ENCODE measurements at places on chromosomes 4 and X. TPM values are rescaled to one million over a fixed set of nuclear protein-coding genes. Genes with fewer than 3 reads are reported as not detected.

UGT2B15 gene
- total RNA-seq, result not detected

- 0 out of 2 replicates have a peak, but pooled peaks cover 5% of the 10 kb centered on the region for H3K36me3 ChIP-seq
- no peak overlapping the region for H3K27ac ChIP-seq
- no peak for DNase-seq
- H3K27me3 ChIP-seq, result peaks cover 12% of the 10 kb centered on the region
These were observed 73.0 kb upstream of the ACSL1 start for GRCh38 chr4:184898793-184899192.

DNA sequence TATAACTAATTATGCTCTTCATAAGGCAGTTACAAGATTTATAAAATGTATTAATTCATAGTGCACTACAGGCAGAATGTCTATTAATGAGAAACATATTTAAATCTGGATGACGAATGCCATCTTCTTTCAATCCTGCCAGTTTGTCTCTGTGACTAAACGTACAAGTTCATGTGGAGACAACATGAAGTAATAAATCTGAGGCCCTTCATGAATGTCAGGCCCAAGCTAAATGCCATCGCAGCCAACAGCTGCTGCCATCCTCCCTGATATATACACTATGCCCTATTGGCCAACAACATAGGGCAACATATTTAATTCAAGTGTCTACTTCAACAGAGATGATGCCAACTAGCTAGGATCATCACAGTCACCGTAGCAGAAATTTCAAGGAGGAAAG is 43.7 kb downstream of the TSPAN5 start:
- H3K27me3 ChIP-seq, result no peaks in the 10 kb centered on the region
- peak overlapping the region; percentile 40 for H3K4me3 ChIP-seq
- peak; percentile 42 for DNase-seq
- H3K4me1 ChIP-seq, result peaks cover 95% of the 10 kb centered on the region
- H3K36me3 ChIP-seq, result no peaks in the 10 kb centered on the region
- peak overlapping the region; percentile 59 for H3K27ac ChIP-seq

- H3K4me1 ChIP-seq, result peaks cover 22% of the 10 kb centered on the region
- H3K4me3 ChIP-seq, result no peak overlapping the region
- no peak for DNase-seq
- H3K27me3 ChIP-seq, result no peaks in the 10 kb centered on the region
- H3K27ac ChIP-seq, result no peak overlapping the region
These were observed 166.5 kb upstream of the STS start for GRCh38 chrX:6980981-6981380.

- DNase-seq, result no peak
- H3K4me3 ChIP-seq, result no peak overlapping the region
- no peak overlapping the region for H3K27ac ChIP-seq
- no peaks in the 10 kb centered on the region for H3K4me1 ChIP-seq
These were observed 187.9 kb downstream of the CHM start for GRCh38 chrX:85859426-85859825.

DNA sequence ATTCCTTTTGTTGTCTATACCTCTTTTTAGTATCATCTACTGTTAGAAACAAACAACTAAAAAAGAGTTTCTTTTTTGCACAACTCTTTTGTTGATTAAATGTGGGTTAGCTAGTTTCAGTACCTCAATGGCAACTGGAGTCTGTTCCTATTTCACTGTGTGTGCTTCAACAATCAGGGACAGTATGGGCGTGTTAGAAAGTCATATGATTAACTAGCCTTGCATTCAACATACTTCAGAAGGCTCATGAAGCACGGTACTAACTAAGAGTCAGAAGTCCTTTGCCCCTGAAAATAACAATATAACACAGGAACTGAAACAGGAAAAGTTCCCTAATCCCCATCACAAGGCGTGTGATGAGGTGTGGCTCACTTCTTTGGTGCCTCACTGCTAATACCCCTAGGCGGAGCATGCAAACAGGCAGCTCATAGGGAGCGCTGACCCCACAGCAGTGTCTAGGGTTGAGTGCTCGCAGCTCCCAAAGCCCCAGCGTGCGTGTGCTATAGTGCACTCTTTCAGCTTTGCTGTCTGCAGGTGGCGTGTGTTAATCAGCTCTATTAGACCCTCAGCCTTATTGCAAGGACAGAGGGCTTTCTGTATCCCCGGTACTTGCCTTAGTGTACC is 203.1 kb upstream of the NDST3 start:
- H3K27ac ChIP-seq, result no peak overlapping the region
- no peaks in the 10 kb centered on the region for H3K27me3 ChIP-seq
- H3K36me3 ChIP-seq, result no peaks in the 10 kb centered on the region
- no peak for DNase-seq
- no peaks in the 10 kb centered on the region for H3K4me1 ChIP-seq

GRCh38 chr4:182684796-182685195 is 232.4 kb downstream of the DCTD start:
- peaks cover 19% of the 10 kb centered on the region for H3K4me1 ChIP-seq
- peak; percentile 4 for DNase-seq
- H3K36me3 ChIP-seq, result peaks cover 10% of the 10 kb centered on the region
- no peak overlapping the region for H3K4me3 ChIP-seq
- H3K27me3 ChIP-seq, result no peaks in the 10 kb centered on the region
- no peak overlapping the region for H3K27ac ChIP-seq

- H3K27ac ChIP-seq, result no peak overlapping the region
- H3K27me3 ChIP-seq, result peaks cover 30% of the 10 kb centered on the region
- no peak for DNase-seq
These were observed 71.7 kb downstream of the ABLIM2 start for GRCh38 chr4:8086783-8087445.

GC gene
- total RNA-seq, result not detected

DNA sequence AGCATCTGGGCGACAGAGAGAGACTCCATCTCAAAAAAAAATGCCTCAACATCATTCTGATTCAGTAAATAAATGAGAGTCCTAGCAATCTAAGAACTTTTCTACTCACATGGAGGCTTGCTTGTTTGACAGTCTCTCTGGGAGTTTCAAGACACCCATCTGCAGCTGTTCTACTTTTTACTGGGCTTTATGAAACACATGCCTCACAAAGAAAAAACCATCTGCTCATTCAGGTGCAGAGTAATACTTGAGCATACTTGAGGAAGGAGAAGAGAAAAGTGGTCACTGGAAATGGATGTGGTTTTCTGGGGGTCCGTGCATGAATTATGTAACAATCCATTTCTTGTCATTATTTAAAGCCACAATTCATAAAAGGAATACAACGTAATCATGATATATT is 87.1 kb upstream of the DDX53 start:
- no peak overlapping the region for H3K4me3 ChIP-seq
- H3K27ac ChIP-seq, result no peak overlapping the region
- DNase-seq, result no peak
- H3K4me1 ChIP-seq, result no peaks in the 10 kb centered on the region

- no peaks in the 10 kb centered on the region for H3K36me3 ChIP-seq
- no peak overlapping the region for H3K27ac ChIP-seq
- H3K4me1 ChIP-seq, result peaks cover 9% of the 10 kb centered on the region
- H3K27me3 ChIP-seq, result peaks cover 32% of the 10 kb centered on the region
These were observed 1.6 kb downstream of the TRPC3 start for GRCh38 chr4:121950212-121950679.

ATOH1 gene
- total RNA-seq, result not detected

PPP2R2C gene
- not detected for total RNA-seq

DNA sequence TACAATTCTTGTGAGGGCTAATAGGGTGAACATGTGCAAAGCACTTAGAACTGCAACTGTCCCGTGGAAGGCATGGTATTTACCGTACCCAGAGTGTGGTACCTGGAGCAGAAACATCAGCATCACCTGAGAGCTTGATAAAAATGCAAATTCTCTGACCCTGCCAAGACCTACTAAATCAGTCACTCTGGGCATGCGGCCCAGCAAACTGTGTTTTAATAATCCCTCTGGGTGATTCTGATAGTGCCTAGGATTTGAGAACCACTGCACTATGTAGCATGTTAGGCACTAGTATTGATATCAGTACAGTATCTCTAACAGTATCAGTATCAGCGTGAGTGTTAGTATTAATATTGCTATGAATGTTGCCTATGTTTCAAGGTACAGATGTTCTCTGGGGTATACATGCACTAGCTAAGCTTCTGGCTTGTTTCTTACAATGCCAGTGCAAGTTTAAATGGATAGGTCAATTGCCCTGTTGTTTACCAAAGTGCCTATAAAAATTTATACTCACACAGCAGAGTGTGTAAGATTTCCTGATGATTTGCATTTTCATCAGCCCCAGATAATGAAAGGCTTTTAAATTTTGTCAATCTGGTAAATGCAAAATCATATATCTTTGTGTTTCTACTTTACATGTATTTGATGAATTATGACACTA is 354.0 kb downstream of the HS3ST1 start:
- no peak overlapping the region for H3K4me3 ChIP-seq
- H3K36me3 ChIP-seq, result no peaks in the 10 kb centered on the region
- no peak for DNase-seq
- H3K27me3 ChIP-seq, result no peaks in the 10 kb centered on the region
- H3K4me1 ChIP-seq, result no peaks in the 10 kb centered on the region

ALB gene
- not detected for total RNA-seq

ATP1B4 gene
- total RNA-seq, result not detected

GRCh38 chr4:165060938-165061337 is 7.3 kb downstream of the TRIM75 start:
- H3K27me3 ChIP-seq, result peaks cover 2% of the 10 kb centered on the region
- no peaks in the 10 kb centered on the region for H3K4me1 ChIP-seq
- no peaks in the 10 kb centered on the region for H3K36me3 ChIP-seq

- DNase-seq, result no peak
- H3K4me3 ChIP-seq, result no peak overlapping the region
- H3K4me1 ChIP-seq, result peaks cover 28% of the 10 kb centered on the region
- H3K27me3 ChIP-seq, result no peaks in the 10 kb centered on the region
- no peaks in the 10 kb centered on the region for H3K36me3 ChIP-seq
These were observed 237.5 kb upstream of the DIAPH2 start for GRCh38 chrX:96447161-96447560.

DNA sequence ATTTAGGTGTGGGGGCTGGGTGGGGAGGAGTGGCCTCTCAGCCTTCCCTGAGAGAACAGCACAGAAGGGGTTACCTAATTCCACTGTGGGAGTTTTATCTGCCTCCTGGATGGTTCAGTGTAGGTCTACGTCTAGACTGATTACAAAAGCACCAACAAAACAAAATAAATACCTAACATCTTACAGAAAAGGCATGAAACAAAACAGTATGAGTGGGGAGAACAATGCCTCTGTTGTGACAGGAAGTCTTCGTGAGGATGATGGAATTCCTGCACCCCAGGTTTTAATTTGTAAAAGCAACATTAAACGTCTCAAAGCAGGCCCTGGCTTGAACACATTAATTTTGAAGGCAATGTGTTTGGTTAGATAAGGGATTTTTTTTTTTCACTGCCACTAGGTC is 112.1 kb upstream of the GPC4 start:
- no peaks in the 10 kb centered on the region for H3K27me3 ChIP-seq
- H3K4me1 ChIP-seq, result no peaks in the 10 kb centered on the region
- no peak for DNase-seq
- H3K4me3 ChIP-seq, result no peak overlapping the region
- no peaks in the 10 kb centered on the region for H3K36me3 ChIP-seq
- H3K27ac ChIP-seq, result no peak overlapping the region

- H3K4me3 ChIP-seq, result no peak overlapping the region
- no peaks in the 10 kb centered on the region for H3K36me3 ChIP-seq
- no peak for DNase-seq
- H3K4me1 ChIP-seq, result no peaks in the 10 kb centered on the region
- H3K27ac ChIP-seq, result no peak overlapping the region
These were observed 1260.9 kb downstream of the C4orf33 start for GRCh38 chr4:130356873-130357272.

SMIM10L2A gene
- total RNA-seq, result not detected

GRCh38 chrX:140389331-140389730 is 115.5 kb downstream of the SOX3 start:
- no peak overlapping the region for H3K4me3 ChIP-seq
- no peaks in the 10 kb centered on the region for H3K4me1 ChIP-seq
- H3K36me3 ChIP-seq, result no peaks in the 10 kb centered on the region
- H3K27me3 ChIP-seq, result peaks cover 2% of the 10 kb centered on the region
- H3K27ac ChIP-seq, result no peak overlapping the region
- DNase-seq, result no peak

HTR2C gene
- total RNA-seq, result not detected

DNA sequence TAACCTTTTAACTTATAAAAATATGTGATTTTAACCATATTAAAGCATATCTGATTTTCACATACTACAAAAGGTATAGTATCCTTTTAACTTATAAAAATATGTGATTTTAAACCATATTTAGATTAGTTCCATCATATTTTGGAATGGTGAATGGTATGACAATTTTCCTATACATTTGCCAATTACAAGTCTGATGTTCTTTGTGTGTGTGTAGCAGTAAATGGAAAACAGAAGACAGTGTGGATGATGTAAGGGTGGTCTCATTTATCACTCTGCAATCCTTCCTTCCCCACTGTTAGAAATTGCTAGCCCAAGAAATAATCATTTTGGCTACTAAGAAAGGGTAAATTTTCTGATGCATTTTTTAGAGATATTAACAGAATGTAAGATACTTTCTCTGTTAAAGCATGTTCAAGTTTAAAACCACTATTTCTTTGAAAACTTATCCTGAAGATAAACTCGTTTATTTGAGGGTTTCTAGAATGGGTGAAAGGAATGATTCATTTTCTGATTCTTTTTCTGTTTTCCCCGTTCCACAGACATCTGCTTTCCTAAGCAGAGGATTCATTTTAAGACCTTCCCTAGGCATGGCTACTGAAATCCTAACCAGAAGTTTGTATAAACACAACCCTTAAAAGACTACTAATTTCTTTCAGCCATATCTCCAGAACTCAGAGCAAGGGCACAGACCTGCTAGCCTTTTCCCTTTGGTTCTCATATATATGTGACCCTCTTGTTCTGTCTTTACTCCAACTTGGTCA is 21.0 kb downstream of the NUDT6 start:
- peaks cover 96% of the 10 kb centered on the region for H3K4me1 ChIP-seq
- peaks cover 44% of the 10 kb centered on the region for H3K36me3 ChIP-seq
- H3K27me3 ChIP-seq, result peaks cover 40% of the 10 kb centered on the region
- no peak for DNase-seq
- H3K4me3 ChIP-seq, result peak overlapping the region; percentile 16

DNA sequence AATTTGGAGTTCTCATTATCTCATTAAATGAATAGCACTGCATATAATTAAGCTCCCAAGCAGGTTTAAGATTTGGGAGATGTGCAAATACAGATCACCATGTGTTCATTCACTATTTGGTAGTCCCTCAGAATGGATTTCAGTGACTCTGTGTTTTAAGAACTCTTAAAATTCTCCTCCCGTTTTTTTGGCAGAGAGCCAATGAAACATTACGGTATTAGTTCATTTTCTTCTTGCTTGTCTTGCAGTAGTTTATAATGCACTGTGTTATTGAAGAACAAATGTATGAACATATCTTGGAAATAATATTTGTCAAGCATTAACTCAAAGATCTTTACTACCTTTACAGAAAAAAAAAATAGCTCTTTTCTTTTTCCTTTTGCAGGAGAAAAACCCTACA is 32.7 kb downstream of the KLF3 start:
- no peak for DNase-seq
- peaks cover 47% of the 10 kb centered on the region for H3K36me3 ChIP-seq
- no peak overlapping the region for H3K27ac ChIP-seq
- H3K27me3 ChIP-seq, result no peaks in the 10 kb centered on the region

DNA sequence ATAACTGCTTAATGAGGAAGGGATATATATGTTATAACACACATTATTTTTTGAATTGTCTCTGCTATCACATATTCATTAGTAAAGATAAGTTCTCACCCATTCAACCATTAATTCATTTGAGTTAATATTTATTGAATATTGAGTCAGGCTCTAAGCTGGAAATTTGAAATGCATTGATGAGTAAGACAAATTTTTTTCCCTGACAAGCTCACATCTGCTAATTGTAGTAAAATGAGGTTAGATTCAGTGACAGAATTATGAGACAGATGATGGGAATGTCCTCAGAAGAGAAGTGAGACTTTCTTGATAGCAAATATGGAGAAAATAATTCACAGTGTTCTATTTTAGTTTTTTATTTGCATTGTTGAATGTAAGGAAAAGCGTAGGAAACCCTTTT is 194.3 kb downstream of the SLC4A4 start:
- DNase-seq, result no peak
- peaks cover 2% of the 10 kb centered on the region for H3K27me3 ChIP-seq
- H3K27ac ChIP-seq, result no peak overlapping the region
- peaks cover 22% of the 10 kb centered on the region for H3K36me3 ChIP-seq

WDFY3 gene
- 57.3 TPM for total RNA-seq

Data from HFFc6 (cell line).